Germinal center (tissue), 1 donor: ENCODE measurements at places on chromosomes 11 and 22.

GRCh38 chr22:22914726-22915669 lies 27.4 kb downstream of the IGLL5 start:
- no peak for DNase-seq

GRCh38 chr11:103737747-103738146 lies 298.7 kb upstream of the DDI1 start:
- DNase-seq = no peak

DNA sequence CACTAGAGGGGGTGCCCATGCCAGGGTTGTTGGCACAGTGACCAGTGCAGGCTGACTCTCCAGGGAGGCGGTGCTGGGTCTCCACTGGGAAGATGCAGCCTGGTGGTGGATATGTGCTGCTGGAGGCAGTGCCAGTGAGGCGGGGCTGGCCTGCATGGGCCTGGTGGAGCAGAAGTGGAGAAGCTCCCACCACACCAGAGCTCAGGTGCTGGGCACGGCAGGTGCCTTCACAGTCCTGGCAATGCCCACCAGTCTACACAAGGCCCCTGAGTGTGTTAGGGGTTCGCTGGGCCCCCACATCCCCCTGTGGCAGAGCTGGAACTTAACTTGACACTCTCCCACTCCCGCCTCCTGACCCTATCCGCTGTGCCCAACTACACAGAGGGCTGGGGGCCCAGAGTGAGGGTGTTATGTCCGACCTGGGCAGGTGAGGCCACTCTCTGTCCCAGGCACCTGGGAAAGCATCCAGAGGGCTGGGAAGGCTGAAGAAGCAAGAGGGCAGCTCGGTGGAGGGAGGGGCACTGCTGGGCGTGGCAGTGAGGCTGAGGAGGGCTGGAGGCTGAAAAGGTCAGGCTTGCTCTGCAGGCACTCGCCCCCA lies 102.4 kb upstream of the B3GAT1 start:
- DNase-seq = no peak

DNA sequence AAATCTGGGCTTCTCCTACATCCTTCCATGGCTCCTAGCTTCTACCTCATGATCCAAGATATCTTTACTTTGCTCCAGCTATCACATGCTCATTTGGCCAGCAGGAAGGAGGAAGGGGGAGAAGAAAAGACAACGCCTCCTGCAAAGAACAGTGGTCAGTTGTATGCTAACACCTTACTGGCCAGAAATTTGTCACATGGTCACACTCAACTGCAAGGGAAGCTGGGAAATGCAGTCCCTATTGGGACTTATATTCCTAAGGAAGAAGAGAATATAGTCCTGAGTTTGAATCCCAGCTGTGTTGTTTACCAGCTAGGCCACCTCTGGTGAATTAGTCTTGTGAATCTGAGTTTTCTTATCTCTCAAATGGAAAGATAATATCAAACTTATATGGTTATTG lies 272.0 kb downstream of the BLID start:
- DNase-seq = no peak

- no peak for DNase-seq
These were observed 35.0 kb downstream of the SYT7 start for GRCh38 chr11:61545921-61546320.

DNA sequence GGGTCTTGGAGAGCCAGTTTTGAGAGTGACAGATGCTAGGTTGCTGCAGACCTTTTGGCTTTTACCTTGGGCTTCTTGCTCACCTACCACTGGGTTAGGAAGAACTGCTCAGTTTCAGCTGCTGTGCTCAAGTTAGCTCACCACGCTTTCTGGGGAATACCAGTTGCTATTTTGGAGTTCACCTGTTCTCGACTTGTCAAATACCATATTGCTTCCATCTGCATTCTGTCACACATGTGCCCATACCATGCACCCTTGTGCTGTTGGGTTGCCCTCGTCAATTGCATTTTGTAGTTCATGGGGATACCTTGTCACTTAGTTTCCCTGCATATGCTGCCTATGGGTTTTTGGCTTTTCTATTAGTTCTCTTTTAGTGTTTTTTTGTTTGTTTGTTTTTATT lies 23.0 kb upstream of the BARX2 start:
- DNase-seq = no peak

GRCh38 chr11:36500315-36500721 lies 9.8 kb downstream of the TRAF6 start:
- DNase-seq = no peak

GRCh38 chr11:2516276-2517015 lies 71.6 kb downstream of the KCNQ1 start:
- DNase-seq = no peak

GRCh38 chr11:116535120-116535519 lies 237.7 kb downstream of the BUD13 start:
- DNase-seq = no peak

GRCh38 chr11:57202281-57202680 lies 20.5 kb downstream of the LRRC55 start:
- no peak for DNase-seq

DNA sequence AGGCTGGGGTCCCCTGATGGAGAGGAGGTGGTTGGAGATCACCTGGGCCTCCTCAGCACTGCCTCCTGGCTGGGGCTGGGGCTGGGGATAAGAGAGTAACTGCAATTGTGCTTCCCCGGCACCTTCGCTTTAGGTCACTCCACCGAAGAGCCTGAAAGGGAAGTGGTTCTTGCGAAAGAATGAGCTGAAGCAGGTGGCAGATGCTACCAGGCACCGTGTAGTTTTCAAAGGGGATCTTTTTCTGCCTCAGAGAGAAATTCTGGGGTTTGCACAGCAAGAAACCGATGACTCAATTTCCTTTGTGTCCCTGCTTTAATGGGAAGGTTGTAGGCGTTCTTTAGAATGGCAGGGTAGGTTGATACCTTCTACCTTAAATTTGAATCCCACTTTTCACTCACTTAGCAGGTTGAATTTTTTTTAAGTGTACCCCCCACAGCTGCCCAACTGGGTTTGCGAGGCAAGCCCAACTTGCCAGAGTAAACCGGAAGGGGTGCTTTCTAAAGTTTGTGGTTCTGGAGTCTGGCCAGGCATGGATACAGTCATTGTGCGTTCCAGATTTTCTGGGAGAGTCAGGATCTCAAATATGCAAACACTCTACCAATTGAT lies 5.3 kb downstream of the CD44 start:
- peak; percentile 68 for DNase-seq
